H9 (cell line): ENCODE measurements at places on chromosomes 16 and 17.

- DNase-seq: no peak
These were observed 73.1 kb downstream of the CEP95 start for GRCh38 chr17:64579917-64580316.

DNA sequence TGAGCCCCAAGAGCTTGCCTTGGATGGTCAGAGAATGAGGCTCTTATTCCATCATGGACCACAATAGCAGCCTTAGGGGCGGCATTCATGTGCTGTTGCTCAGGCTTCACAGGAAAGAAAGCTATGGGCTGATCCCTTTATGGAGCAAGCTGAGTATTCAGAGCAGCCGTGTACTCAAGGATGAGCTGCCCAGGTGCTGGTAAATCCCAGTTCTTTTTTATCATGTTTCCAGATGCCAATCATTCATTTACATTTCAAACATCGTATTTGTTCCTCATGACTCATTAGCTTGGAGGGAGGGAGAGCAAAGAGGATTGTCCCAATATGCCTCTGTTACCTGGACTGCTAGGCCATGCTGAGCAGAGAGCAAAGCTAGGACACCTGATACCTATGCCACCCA lies 475.7 kb downstream of the SHISA9 start:
- no peak for DNase-seq

GRCh38 chr17:7419819-7420610 lies at the start of gene SPEM1:
TSS of gene SPEM1 (plus strand) at chr17:7420324. CDS start at chr17:7420385, 61 bp downstream.
- DNase-seq: no peak

DNA sequence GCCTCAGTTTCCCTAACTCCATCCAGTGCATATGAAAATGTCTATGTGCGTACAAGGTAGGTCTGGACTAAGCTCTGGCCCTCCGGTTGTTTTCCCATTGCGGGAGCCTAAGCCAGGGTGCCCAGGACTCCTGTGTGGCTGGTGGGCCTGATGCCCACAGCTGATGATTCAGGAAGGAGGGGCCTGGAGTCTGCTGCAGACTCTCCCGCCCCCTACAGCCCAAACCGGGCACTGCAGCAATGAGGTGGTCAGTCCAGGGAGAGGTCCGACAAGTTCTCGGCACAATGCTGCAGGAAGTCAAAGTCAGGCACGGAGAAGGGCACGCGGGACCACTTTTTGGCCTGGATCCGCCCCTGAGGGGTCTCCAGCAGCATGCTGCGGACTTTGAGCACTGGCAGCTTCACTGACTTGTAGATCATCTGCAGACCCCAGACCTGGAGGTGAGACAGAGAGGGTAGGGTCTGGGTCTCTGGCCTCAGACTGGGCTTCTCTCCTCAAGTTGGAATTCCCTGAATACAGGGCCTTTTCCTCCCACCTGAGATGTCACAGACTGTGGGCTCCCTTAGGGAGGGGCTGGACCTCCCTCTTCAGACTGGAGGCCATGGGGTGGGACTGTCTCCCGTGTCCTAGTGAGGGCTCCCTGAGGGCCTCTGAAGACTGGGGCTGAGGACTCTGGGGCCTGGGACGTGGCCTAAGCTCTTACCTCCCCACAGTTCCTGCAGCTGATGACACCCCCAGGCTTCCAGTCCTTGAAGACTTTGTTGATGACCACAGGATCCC lies 3.4 kb upstream of the ZNF385C start:
- peak; percentile 96 for DNase-seq

- DNase-seq: no peak
These were observed 14.4 kb upstream of the TIMP2 start for GRCh38 chr17:78939615-78940014.

DNA sequence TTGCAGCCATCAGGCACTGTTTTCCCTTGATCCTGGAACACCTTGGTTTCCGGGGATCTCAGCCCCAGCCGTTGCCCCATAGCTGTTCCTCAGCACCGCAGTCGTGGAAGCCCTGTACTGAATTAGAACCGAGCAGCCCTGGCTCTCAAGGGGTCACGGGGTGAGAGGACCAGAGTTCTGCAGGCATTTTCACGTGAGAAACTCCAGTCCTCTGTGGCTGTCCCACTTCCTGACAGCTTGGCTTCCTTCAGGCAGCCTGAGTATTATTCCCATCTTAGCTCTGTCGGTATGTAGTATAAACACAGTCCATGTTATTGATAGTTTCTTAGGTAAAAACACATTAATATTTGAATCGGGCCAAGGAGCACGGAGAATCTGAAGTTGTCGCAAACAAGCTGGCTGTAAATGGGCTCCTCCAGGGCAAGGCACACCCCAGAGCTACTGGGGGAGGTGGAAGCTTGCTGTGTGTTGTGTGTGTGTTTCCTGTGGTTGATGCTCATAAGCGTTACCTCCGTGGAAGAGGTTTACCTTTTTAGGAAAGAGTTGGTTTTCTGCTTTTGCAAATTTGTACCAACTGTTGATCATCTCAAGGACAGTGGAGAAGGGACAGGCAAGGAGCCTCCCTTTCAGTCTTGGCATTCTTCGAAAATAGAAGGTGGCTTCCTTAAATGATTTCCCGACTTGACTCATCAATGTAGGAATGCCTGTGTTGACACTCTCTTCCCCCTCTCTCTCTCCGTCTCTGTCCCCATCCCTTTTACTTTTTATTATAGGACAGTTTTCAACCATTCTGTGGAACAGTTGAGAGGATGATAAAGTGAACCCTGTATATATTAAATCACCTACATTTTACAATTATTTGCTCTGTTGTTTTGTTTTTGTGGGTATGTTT lies 208.9 kb upstream of the CHMP6 start:
- DNase-seq: peak; percentile 40

GRCh38 chr16:65469116-65469515 lies 347.3 kb upstream of the CDH11 start:
- DNase-seq: no peak

DNA sequence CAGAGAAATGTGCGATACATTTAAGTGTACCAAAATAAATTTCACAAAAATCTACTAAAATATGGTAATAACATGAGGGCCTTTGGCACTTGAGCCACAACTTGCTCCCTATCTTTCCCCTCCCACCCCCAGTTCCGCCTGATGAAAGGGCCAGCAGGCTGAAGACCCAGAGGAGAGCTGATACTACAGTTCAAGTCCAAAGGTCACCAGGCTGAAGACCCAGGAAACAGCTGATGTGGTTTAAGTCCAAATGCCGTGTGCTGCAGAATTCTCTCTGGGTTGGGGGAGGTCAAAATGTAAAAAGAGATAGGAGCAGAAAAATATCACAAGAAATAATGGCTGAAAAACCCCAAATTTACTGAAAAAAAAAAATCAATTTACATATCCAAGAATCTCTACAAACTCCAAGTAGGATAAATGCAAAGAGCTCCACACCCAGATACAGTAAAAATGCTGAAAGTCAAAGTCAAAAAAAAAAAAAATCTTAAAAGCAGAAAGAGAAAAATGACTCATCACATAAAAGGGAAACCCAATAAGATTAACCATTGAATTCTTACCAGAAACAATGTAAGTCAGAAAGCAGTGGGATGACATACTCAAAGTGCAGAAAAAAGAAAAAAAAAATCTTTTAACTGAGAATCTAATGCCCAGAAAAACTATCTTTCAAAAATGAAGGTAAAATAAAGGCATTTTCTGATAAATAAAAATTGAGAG lies 452.1 kb upstream of the ASIC2 start:
- DNase-seq: no peak

DNA sequence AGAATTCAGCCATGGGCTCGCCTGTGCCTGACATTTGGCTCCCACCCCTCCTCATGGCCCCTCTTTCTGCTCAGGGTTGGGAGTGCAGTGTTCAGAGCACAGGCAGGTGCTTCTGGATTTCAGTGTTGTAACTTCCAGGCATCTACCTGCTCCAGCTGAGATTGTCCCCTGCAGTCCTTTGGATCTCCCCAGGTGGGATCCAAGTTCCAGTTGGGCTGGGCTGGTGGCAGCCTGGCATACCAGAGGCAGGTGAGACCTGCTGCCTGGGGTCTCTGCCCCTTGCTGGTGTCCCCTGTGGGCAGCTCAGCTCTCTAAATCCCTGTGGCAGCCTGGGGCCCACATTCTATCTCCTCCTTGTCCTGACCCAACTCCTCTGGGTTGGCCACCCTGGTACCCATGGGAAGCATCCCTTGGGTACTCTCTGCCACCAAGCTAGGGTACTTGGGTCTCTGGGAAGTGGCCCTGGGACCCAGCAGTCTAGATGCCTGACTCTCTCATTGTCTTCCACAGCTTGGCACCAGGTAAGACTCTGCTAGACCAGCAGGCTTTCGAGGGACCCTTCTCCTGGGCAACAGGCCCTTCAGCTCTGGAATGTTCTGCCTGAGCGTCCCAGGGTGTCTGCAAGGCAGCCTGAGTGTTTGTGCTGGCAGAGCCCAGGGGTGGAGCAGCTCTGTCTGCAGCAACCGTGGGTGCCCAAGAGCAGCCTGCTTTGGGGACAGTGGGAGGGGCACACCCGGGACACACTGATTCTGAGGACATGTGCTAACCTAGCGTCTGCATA lies 42.5 kb downstream of the DNAH17 start:
- DNase-seq: no peak

DNA sequence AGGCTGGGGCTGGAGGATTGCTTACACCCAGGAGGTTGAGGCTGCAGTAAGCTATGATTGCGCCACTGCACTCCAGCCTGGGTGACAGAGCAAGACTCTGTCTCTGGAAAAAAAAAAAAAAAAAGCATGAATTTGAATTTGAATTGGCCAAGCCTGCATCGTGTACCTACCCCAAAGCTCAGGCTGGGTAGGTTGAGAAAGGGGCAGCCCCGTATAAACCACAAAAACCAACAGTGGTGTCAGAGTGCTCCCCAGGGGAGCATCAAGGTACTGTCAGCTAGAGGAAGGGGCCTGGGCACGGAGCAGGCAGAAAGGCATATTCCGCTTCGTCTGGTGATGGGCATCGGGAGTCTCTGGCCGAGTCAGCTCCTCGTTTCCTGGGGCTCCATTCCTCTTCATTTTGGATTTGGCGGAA lies 40.9 kb downstream of the RAP1GAP2 start:
- DNase-seq: no peak

GRCh38 chr17:78522031-78522809 lies 55.0 kb downstream of the DNAH17 start:
- no peak for DNase-seq

DNA sequence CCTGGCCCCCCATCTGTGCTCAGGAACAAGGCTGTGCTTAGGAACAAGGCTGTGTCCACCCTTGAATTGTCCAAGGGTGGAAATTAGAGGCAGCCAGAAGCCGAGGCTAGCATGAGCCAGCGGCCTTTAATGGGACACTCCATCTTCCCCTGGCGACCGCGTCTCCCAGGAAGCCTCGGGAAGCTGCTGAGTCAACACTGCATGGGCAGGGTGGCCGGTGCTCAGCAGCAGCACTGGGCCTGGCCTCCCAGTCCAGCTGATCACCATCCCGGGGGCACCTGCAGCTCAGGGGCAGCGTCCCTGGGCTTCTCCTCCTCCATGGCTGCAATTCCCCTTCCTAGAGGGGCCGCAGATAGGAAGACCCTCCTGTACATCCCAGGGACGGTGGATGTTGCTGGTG lies 180.8 kb downstream of the ENGASE start:
- no peak for DNase-seq

DNA sequence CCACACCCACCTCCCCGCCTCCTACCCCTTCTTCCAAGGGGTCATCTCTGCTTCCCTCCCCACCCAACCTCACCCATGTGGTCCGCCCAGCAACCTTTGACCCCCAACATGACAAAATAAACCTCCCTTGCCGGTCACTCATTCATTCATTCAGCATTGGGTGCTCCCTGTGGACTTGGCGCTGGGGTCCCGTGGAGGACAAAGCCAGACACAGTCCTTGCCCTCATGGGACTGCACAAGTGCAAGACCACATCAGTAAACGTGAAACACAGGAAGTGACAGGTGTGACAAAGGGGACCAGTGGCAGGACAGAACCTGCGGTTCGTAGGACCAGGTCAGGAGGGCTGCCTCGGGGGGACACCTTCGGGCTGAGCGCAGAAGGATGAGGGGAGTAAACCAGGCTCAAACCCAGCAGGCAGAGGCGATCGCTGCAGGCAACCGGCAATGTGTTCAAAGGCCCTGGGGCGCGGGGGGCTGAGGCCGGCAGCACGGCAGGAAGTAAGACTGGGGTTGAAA lies 185.4 kb downstream of the SEC14L1 start:
- DNase-seq: peak; percentile 24

GRCh38 chr16:66023481-66023880 lies 343.0 kb upstream of the CDH5 start:
- no peak for DNase-seq

GRCh38 chr16:31107465-31107867 lies 720 bp upstream of the BCKDK start:
- DNase-seq: no peak

DNA sequence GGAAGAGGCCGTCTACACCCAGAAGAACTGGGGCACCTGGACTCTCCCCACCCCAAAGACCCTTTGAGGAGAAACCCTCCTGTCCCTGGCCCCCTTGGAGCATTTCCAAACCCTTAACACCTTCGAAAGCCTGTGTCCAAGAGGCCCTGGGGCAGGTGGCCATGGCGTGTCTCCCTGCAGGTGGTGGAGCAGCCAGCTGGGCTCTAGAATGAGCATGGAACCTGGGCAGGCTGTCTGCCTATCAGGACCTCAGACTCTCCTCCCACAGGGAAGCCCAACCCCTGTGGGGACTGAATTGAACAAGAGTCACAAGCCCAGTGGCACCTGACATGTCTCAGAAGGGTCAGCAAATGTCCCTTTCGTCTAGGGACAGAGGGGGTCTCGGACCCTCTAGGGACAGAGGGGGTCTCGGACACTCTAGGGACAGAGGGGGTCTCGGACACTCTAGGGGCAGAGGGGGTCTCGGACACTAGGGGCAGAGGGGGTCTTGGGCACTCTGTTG lies 8.4 kb downstream of the CBX4 start:
- no peak for DNase-seq

DNA sequence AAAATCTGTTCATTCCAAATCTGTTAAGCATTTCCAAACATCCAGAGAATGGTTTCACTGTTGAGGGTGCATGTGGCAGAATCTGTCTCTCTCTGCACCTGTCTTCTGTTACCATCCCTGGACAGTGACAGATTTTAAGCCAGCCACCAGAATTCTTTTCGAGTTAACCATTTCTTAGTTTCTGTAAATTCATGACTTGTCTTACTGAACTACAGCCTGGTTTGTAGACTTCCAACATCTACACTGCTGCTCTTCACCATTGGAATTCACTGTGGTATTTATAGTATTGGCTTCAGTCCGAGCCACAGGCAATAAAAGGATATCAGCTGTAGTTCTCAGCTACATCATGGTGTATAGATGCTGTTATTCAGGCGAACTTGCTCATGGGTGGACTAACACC lies 47.6 kb downstream of the GOSR1 start:
- no peak for DNase-seq

GRCh38 chr16:28311913-28312312 lies 19.6 kb downstream of the SBK1 start:
- no peak for DNase-seq

- no peak for DNase-seq
These were observed 5.7 kb downstream of the SMIM5 start for GRCh38 chr17:75638893-75639292.

GRCh38 chr17:32916134-32916533 lies 11.8 kb upstream of the TMEM98 start:
- DNase-seq: no peak

DNA sequence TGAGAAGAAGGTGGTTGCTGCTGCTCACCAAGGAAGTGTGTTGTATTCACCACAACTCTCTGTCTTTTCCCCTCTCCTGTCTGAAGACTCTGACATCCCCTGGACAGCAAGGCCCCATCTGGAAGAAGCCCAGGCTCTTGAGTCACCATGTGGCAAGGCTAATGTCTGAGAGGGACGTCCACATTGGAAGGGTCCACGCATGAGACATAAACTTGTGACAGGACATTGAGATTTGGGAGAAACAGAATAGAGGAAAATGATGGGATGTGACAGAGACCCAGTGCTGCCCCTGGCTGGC lies 176.5 kb downstream of the IRF8 start:
- peak; percentile 10 for DNase-seq

- peak; percentile 60 for DNase-seq
These were observed 25.3 kb downstream of the SPACA3 start for GRCh38 chr17:33016920-33017319.

GRCh38 chr16:52488837-52489289 lies 58.1 kb downstream of the TOX3 start:
- DNase-seq: no peak
